PC-3 (cell line): ENCODE measurements at places on chromosomes 1 and 21. TPM values are rescaled to one million over a fixed set of nuclear protein-coding genes. Genes with fewer than 3 reads are reported as not detected.

The LYST gene
- total RNA-seq = 4.8 and 5.0 TPM in 2 replicates

The C1orf226 gene
- total RNA-seq = 2.6 and 4.3 TPM in 2 replicates

The PSMB4 gene
- total RNA-seq = 734 and 818 TPM in 2 replicates

The NR1I3 gene
- not detected in 2 replicates for total RNA-seq

The CRNN gene
- total RNA-seq = not detected in 2 replicates

GRCh38 chr1:218364028-218364710, 19.0 kb downstream of the TGFB2 start:
- DNase-seq = no peak

DNA sequence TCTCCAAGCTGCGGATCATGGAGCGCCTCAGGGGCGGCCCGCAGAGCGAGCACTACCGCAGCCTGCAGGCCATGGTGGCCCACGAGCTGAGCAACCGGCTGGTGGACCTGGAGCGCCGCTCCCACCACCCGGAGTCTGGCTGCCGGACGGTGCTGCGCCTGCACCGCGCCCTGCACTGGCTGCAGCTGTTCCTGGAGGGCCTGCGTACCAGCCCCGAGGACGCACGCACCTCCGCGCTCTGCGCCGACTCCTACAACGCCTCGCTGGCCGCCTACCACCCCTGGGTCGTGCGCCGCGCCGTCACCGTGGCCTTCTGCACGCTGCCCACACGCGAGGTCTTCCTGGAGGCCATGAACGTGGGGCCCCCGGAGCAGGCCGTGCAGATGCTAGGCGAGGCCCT, 2.7 kb downstream of the CPTP start:
- DNase-seq = no peak

DNA sequence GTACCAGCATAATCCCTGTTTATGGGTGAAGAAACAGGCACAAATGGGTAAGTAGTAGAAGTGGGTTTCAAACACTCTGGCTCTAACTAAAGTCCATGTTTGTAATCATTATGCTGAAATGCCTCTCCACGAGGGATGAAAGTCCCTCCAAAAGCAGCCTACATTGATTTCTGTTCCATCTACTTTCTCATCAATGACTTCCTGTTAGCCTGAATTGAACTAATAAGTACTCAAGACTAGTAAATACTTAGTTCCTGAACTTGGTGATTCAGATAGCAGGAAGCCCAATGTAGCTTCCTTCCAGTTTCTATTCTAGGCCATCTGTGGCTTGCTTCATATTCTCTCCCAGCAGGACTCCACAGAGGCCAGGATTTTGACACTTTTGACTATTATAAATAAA, 11.3 kb upstream of the BACH1 start:
- DNase-seq = no peak

GRCh38 chr1:231702804-231703203, 76.2 kb downstream of the DISC1 start:
- peak; percentile 48 for DNase-seq
